ENCODE measurements at places on chromosomes 3 and 15.

DNA sequence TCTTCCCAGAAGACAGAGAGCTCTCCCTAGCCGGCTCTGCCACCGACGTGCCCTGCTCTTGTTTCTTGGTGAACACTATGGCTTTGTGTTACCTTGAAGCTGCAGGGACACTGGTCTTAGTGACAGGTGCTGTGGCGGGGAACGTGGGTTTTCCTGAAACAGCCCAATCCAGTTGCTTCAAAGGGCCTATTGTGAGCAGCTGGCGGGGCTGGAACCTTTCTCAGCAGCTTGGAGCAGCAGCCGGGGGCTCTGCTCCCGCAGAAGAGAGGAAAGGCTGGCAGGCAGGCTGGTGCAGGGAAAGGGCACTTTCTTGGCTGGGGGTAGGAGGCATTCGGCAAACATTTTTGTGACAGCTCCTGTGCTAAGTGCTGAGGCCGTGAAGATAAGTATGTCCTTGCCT is 12.8 kb downstream of the MYZAP start:
- no peak for DNase-seq

DNA sequence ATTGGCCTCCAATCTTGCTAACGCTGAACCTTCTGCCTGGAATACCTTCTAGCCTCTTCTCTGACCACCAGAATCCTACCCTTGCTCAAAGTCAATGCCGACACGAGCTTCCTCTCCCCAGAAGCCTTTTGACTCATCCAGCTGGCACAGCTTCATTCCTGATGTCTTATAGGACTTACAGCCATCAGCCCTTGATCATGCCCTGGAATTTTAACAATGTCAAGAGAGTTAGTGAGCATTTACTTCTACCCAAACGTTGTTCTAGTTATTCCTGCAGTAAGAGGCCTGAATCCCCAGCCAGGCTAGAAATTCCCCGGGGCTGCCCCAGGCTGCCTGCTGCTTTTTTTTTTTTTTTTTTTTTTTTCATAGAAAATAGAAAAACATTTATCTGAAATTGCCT is 3.9 kb downstream of the CYP1A2 start:
- no peak for DNase-seq

DNA sequence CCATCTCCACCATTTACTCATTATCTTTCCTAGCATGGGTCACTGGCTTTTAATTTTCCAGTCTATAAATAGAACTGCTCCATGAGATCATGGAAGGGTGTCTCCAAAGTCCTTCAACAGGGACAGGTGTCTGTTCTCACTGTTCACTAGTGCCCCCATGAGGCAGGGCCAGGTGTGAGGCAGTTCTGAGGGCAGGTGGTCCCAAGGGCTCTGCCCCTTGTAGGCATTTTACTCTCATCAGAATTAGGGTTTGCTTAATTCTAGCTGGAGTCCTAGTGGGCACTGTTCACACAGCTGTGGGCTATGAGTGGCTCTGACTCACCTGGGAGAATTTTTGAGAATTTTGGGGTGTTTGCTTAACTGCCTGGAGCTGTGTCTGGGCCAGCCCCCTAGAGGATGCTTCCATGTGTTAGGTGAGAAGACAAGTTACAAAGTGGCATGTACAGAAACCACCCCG is 248.0 kb upstream of the LYSMD4 start:
- no peak for DNase-seq

DNA sequence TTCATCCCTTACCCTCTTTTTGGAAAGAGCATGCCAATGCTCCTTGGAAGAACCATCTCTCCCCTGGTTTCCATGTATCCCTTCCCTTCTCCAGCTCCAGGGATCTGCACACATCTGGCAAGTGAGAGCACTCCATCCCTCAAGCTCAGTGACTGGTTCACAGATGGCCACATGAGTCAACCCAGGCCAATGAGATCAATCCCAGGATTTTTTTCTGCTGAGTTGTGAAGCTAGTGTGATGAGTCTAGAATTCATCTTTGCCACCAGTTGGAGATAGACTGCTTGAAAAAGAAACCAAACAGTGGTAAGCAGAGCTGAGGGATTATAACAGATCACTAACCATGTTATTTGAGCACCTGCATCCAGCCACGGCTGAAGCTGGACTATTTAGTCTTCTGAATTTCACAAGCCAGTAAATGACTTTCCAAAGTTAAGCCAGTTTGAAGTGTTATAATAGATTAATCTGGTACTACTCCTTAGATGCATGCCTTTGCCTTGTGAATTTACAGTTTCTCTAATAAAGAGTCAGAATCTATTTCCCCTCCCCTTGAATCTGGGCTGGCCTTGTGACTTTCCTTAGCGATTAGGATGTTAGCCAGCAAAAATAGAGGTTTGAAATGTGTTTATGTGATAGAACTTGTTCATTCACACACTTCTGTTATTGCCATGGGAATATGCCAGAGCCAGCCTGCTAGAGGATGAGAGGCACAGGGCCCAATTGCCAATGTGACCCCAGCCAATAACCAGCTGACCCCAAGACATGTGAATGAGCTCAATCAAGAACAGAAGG is 159.8 kb downstream of the WNT5A start:
- DNase-seq: no peak

DNA sequence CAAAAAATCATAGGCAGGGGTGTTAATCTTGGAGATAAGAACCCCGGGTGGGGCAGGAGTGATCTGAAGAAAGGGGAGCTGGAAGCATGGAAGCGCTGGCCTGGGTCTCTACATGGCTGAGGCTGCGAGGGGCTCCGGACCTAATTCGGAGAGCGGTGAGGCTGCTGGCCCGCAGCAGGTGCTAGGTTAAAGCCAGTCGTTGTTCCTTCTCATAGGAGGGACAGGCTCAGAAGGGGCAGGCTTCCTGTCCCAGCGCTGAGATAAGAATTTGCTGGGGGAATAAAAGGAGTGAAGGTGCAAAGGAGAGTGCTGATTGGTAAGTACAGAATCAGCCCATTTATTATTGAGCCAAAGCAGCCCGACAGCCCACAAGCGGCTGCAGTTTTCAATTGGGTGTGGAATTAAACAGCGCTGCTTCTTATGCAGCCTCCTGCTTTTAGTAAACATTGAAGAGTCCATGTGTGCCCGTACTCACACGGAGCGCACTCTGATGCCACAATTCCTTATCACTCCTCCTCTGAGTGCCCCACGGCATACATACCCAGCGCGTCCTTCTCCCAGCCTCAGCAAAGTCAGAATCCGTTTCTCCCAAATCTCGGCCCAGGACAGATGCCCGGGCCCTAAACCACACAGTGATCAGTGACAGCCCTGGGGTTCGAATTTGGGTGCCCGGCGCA is 17.1 kb downstream of the CHST13 start:
- peak; percentile 30 for DNase-seq

Measured in mesothelial cell of epicardium (in vitro differentiated cells).